ENCODE measurements at places on chromosomes 11 and 22. TPM values are rescaled to one million over a fixed set of nuclear protein-coding genes. Genes with fewer than 3 reads are reported as not detected.

PKDREJ gene
- total RNA-seq, result not detected

PDGFB gene
- total RNA-seq, result 48.2 TPM

GPR83 gene
- not detected for total RNA-seq

GTSE1 gene
- total RNA-seq, result 1.3 TPM

HSPA8 gene
- total RNA-seq, result 1,343 TPM

GRIA4 gene
- total RNA-seq, result not detected

NPAS4 gene
- 0.13 TPM for total RNA-seq

KRTAP5-11 gene
- not detected for total RNA-seq

CNIH2 gene
- total RNA-seq, result 0.63 TPM

MIOX gene
- total RNA-seq, result 0.33 TPM

SSH3 gene
- total RNA-seq, result 20.2 TPM

GLYAT gene
- not detected for total RNA-seq

CECR2 gene
- total RNA-seq, result 0.98 TPM

LRP4 gene
- 13.9 TPM for total RNA-seq

STX5 gene
- 28.8 TPM for total RNA-seq

LMF2 gene
- 128 TPM for total RNA-seq

GLYATL2 gene
- total RNA-seq, result 0.38 TPM

ISX gene
- total RNA-seq, result not detected

GSTT2B gene
- 0.98 TPM for total RNA-seq

KCNQ1OT1 gene
- 0.49 TPM for total RNA-seq
